ENCODE measurements at places on chromosomes 7 and 10. TPM values are rescaled to one million over a fixed set of nuclear protein-coding genes. Genes with fewer than 3 reads are reported as not detected.

Gene CYP3A4
- 1.7 TPM for total RNA-seq

Gene LCOR
- total RNA-seq = 23.3 TPM

Gene INTS1
- total RNA-seq = 24.4 TPM

Gene PRR15
- total RNA-seq = 6.1 TPM

Gene SIRT1
- total RNA-seq = 17.4 TPM

Gene POR
- total RNA-seq = 78.0 TPM

Gene PHKG1
- total RNA-seq = 11.1 TPM

Gene LHFPL3
- total RNA-seq = not detected

Gene TEX47
- not detected for total RNA-seq

Gene TMEM120A
- 75.3 TPM for total RNA-seq

Gene IGF2BP3
- total RNA-seq = not detected

Gene MYH16
- not detected for total RNA-seq

Gene GPR37
- total RNA-seq = not detected

Gene CTTNBP2
- 0.89 TPM for total RNA-seq

Gene COBL
- total RNA-seq = 33.3 TPM

Gene CHAT
- not detected for total RNA-seq

Gene METTL27
- total RNA-seq = 3.0 TPM

Gene ABCA13
- not detected for total RNA-seq
